ENCODE measurements at places on chromosomes 7 and 10.

DNA sequence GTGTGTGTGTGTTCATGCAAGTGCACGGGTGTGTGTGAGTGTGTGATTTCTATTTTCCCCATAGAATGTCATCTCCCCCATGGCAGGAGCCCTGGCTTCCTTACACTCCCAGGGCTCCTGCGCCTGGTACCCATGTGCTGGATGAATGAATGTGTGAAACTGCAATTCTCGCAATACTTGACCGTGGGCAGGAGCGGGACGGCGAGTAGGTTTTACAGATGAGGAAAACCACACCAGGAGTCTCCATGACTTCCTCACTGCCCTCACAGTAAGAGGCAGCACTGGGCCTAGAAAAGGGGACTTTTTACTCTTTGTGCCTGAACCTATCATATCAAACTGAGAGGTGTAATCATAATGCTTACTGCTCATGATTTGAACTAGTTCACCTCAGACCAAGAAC is 167.6 kb upstream of the FRMD4A start:
- no peak for DNase-seq

- DNase-seq, result no peak
These were observed 39.7 kb downstream of the TES start for GRCh38 chr7:116249969-116250553.

DNA sequence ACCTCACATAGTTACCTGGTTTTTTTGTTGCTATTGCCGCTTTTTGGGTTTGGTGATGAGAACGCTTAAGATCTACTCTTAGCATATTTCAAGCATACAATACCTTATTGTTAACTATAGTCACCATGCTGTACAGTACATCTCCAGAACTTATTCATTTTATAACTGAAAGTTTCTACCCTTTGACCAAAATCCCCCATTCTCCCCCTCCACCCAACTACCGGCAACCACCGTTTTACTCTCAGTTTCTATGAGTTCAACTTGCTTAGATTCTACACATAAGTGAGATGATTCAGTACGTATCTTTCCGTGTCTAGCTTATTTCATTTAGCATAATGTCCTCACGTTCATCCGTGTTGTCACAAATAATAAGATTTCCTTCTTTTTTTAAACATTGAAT is 86.7 kb upstream of the IL6 start:
- DNase-seq, result no peak

DNA sequence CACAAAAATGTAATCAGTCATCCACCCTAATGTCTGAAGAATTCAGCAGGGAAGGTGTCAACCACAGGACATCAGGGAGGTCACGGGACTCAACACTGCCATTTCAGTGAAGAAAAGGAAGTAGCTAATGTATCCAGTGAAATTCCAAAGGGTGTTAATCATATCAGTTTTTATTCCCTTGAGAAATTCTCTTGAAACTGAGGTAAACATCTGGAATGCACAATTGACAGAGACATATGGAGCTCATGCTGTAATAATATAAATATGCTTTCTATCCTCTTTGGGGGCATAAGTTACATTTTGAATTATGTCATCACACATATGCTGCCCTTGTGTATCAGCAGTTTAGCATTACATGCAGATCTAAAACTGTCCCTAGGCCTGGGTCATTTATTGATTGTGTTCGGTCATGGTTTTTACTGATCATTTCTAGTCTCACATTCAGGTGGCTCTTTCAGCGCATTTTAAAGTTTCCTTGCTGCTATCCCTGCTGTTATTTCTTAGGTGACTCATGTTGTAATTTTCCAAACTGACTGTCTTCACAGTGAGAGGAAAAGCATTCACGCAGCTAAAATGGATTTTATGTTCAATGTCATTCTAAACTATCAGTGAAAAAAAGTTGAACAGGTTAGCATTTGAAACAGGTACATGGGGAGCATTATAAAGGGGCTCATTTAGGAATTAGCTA is 273.9 kb downstream of the TSPAN12 start:
- no peak for DNase-seq

GRCh38 chr10:88195841-88196240 is 332.4 kb downstream of the PTEN start:
- no peak for DNase-seq
